Mesothelial cell of epicardium (in vitro differentiated cells): ENCODE measurements at places on chromosomes 4 and X.

DNA sequence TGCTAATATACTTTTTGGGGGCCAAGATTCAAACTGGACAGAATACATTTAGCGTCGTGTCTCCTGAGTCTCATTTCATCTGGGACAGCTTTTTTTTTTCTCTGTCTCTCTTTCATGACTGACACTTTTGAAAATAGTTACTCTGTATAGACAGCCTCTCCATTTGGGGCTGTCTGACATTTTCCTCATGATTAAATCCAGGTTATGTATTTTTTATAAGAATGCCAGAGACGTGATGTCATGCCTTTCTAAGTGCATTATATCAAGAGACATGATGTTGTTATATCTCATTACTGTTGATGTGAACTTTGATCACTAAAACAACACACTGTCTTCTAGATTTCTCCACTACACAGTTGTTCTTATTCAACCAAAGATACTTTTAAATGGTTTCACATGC, 199.0 kb downstream of the BANK1 start:
- no peak for DNase-seq

DNA sequence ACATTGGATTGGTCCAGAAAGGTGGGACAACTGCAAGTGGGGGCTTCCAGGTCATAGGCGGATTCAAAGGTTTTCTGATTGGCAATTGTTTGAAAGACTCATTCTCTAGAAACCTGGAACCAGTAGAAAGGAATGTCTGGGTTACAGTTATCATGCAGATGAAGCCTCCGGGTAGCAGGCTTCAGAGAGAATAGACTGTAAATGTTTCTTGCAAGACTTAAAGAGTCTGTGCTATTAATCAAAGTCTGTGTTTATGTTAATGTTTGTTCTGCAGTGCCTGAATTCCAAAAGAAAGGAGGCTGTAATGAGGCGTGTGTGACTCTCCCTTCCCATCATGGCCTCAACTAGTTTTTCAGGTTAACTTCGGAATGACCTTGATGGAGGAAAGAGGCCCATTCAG, 43.9 kb upstream of the GC start:
- DNase-seq = no peak

DNA sequence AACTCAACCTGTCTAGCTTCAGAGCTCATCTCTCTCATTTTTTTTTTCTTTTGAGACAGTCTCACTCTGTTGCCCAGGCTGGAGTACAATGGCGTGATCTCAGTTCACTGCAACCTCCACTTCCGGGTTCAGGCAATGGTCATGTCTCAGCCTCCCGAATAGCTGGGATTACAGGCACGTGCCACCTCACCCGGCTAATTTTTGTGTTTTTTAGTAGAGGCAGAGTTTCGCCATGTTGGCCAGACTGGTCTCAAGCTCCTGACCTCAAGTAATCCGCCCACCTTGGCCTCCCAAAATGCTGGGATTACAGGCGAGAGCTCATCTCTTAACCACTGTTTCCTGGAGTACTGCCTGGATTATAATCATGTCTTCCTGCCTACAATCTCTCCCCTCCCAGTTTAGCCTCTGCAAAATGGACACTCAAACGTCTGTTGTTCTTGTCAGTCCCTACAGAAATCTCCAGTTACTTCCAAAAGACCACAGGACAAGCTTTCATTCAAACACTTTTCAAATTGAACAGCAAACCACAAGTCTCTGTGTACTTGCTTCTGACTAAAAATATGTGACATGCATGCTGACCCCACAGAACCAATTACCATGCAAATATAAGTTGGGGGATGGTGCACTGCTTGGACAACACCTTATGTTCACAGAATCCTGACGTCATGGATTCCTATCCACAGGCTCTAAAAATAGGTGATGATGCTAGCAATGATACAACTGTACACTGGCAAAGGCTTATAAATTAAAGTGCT, 137.2 kb downstream of the SH3KBP1 start:
- DNase-seq = no peak

DNA sequence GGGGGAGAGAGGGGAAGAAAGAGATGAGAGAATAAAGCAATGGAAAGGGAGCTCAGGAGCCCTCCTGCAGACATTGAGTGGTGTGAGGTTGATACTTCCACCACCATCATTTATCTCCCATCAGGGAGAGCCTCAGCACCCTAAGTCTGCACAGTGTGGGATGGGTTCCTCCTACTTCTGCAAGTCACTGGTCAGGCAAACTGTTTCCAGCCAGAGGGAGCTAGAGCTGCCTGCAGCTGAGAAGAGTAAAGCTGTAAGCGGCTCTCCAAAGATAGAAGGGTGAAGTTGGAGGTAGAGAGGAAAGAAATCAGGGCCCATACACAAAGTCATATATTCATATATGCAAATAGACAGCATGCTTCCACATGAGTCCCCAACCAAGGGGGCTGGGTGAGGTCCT, 21.9 kb upstream of the ZNF81 start:
- no peak for DNase-seq

DNA sequence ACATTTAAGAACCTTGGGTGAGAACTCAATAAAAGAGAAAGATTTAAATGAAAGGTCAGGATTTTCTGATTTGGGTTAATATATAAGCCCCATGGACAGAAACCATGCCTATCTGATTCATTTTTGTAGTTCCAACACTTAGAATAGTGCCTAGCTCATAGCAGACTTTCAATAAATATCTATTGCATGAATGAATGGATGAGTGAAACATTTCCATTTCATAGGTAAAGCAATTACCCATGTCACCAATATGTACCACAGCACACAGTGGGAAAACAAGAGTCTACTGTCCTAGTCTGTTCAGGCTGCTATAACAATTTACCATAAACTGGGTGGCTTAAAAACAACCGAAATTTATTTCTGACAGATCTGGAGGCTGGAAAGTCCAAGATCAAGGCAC, 63.9 kb upstream of the PTPN13 start:
- DNase-seq = no peak
